ENCODE measurements at places on chromosomes 11 and 22. TPM values are rescaled to one million over a fixed set of nuclear protein-coding genes. Genes with fewer than 3 reads are reported as not detected.

Gene FJX1
- 0.26 TPM for total RNA-seq

- DNase-seq = no peak
These were observed 14.4 kb downstream of the TUB start for GRCh38 chr11:8095371-8095770.

Gene ZBTB16
- total RNA-seq = 3.8 TPM

GRCh38 chr11:111559800-111560464 is 19.4 kb downstream of the LAYN start:
- no peak for DNase-seq

- no peak for DNase-seq
These were observed 11.5 kb upstream of the MUC15 start for GRCh38 chr11:26583550-26583949.

Gene TSPAN32
- total RNA-seq = 2.4 TPM

DNA sequence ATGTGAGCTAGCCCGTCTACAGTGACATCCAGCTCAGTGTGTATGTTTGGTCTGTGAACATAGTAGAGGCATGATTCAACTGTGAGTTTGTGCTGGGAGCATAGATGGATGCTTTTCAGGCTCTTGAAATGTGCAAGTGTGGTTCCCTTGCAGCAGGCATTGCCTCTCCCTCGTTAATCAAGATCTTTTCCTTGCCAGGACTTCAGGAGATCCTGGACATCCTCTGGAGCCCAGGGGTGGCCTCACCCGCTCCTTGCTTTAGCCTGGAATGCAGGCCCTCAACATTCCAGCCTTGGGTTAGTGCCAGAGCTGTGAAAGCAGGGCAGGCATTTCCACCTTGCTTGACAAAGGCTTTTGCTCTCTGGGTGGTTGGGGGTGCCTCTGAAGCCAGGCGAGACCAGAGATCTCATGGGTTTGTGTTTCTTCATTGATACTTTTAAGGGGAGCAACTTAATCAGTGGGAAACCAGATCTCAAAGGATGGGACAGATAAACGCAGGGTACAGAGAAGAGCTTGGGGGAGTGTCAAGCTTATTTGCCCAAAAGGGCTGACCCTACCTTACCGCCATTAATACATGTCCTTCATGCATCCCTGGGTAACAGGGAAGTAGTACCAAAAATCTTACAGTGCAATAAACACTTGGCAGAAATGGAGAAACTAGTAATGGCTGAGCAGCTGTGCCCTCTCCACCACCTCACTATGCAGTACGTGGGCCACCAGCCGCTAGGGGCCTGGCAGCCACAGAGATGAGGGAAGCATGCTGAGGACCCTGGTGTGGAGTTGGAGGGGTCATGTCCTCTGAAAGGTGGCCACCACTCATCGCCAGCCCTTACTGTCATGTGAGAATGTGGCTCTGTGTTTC is 72.1 kb downstream of the PTPRJ start:
- DNase-seq = no peak

DNA sequence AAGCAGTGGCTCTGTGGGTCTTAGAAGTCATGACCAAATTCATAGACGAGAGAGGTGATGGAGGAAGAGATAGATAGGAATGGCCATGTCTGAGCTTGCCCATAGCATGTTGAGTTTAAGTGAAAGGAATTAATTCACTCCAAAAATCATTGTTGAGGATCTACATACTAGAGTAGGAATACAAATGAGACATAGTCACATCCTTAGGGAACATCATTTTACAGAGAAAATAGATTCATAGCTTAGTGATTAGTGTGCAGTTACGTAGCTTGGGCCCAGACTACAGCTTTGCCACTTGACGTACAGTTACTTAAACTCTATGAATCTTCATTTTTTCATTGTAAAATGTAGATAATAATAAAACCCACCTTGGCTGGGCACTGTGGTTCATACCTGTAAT is 21.4 kb upstream of the BMAL1 start:
- no peak for DNase-seq

Gene RASL10A
- total RNA-seq = 0.64 TPM

DNA sequence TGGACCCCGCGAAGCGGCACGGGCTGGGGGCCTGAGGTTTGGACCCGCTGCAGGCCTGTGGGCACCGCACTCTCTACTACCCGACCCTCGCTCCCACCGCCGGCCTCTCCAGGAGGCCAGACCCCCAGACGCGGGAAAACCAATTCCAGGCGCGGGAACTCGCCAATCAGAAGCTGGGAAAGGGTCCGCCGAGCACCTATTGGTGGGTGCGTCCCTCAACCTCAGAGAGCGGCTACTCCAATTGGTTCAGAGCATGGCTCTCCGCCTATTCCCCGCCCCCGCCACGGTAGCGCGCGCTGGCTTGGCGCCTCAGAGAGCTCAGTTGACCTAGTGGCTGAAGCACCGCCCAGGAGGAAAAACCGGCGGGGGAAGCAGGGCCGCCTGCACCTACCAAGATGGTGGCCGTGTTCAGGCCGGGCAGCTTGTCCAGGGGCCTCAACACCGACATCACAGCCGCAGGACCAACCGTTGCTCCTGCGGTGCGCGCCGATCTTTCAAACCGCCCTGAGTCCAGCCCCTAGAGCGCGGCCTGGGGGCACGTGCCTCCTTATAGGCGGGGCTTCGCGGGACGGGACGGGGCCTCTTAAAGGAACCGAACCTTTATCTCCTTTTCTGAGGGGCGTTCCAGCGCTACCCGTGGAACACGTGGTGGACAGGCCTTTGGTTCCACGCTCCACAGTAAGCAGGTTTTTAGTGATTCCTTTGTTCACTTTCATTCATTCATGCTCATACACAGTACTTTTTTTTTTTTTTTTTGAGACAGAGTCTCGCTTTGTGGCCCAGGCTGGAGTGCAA is at the start of gene CENPM:
TSS of gene CENPM (minus strand) at position 524 of the 795 bp plus-strand sequence. CDS start at position 448, 76 bp downstream.
- peak; percentile 98 for DNase-seq

GRCh38 chr11:89493431-89493830 is 2.3 kb upstream of the NOX4 start:
- no peak for DNase-seq

DNA sequence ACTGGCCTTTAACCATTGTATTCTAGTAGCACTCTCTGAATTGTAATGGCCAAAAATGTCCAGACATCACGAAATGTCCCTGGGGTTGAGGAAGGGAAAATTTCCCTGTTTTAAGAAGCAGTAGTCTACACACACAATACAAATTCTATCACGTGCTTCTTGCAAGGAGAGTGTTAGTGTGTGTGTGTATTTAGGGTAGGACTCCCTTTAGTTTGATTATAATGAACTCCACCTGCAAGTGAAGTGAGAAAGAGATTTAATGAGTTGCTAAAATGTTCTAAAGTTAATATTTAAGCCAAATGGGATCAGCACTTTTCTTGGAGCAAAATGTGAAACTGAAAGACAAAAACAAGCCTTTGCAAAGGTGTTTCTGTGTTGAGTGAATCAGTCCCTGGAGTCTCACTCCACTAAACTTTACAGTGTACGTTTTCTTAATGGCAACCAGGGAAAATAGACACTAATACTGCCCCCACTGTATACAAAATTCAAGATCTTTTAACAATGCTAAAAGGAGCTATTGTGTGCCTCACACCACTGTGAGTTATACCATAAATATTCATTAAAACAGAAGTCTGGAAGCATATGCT is 590.3 kb upstream of the TENM4 start:
- DNase-seq = no peak

DNA sequence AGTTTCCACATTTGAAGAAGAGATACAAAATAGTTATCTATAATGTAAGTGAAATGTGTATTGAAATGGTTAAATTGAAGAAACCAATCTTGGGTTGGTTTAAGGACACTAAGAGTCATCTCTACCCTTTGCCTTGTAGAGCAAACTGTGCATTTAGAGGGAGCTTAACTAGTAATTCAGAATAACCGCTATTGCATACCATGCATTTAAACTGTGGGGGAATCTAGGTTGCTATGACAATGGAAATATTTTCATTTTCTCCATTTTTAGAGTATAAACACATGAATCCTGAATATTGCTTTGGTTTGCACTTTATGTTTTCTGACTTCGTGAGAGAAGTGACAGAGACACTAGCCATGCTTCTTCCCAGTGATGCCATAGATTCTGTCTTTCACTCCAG is 39.7 kb downstream of the FAT3 start:
- no peak for DNase-seq

DNA sequence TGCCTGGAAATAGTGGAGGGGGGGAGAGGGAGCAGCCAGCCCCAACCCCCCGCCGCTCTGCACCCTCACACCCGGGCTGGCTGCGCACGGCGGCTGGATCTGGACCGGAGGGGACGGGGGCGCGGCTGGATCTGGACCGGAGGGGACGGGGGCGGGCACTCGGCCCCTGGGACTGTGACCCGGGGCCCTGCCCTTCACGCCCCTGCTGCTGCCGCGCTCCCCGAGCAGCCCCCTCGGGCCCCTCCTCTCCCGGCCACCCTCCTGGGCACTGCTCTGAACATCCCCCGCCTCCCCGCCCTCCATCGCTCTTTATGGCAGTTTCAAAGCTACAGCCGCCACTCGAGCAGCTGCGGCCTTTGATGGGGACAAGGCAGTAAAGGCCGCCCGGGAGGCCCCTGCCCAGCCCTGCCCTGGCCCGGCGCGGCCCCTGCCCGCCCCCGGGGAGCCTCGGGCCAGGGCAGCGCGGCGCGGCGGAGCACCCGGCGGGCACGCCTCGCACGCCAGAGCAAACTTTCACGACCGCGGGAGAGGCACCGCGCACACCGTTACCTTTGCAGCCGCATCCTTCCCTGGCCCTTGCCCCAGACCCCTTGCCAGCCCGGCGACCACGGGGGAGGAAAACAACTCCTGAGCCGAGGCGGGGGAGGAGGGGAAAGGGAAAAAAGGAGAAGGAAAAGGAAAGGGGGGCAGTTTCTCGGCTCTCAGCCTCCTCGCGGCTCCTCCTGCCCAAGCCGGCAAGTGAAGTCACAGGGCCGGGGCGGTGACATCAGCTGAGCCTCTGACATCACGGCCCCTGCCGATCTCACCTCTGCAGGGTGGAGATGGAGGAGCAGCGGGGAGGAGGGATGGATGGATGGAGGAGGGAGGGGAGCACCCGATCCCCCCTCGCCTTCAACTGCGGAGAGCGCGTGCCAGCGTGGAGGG is 13.1 kb upstream of the TCF20 start:
- DNase-seq = peak; percentile 82

- DNase-seq = no peak
These were observed 47.8 kb upstream of the SHANK2 start for GRCh38 chr11:71300187-71300586.

DNA sequence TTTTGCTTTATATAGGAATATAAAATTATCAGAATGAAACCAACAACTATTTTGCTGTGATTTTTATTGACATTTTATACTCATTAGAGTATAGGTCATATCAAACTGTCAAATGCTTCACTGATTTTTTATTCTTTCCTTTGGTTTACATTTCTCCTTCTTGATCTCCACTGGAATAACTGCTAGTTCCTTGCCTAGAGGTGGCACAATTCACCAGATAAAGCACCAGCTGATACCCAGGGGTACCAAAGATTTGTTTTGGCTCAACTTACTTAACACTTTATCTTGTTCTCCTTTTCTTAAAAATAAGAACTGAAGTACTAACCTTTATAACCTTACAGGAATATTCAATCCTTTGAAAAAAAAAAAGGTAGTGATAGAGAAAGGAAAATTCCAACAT is 725.1 kb upstream of the CHORDC1 start:
- DNase-seq = no peak

GRCh38 chr11:25981998-25982397 is 349.9 kb upstream of the ANO3 start:
- no peak for DNase-seq
